ENCODE measurements at places on chromosomes 4 and X.

- no peak for DNase-seq
Observed at GRCh38 chrX:105723966-105724735, 98.2 kb upstream of the NRK start.

GRCh38 chr4:154503598-154503997, 12.0 kb upstream of the DCHS2 start:
- peak; percentile 82 for DNase-seq

DNA sequence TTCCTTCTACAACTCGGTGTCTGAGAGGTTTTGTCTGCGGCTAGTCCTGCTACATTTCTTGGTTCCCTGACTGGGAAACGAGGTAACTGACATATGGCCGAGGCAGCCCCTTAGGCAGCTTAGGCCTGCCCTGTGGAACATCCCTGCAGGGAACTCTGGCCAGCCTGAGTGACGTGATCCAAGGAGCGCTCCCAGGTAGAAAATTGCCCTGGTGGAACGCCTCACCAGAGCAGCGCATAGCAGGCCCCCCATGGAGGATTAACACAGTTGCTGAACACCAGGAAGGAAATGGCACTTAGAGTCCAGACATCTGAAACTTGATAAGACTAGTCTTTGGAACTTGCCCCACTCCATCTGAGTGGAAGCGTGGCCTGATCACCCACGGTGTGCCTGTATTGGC, 837.4 kb upstream of the NDST4 start:
- no peak for DNase-seq

DNA sequence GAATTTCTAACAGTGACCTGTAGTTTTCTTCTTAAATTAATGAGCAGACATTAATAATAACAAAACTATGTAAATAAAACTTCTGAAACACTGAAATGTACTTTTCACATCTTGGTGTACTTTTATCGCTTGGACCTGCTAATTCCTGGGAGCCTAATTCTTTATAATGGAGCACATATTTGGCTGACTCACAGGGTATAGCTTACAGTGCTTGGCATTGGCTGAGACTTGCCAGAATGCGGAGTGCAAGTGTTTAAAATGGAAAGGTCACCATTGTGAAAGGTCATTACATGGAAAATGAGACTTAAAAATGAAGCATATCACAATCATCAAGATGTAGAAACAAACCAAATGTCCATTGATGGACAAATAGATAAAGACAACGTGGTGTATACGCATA, 137.3 kb upstream of the PDLIM3 start:
- no peak for DNase-seq

DNA sequence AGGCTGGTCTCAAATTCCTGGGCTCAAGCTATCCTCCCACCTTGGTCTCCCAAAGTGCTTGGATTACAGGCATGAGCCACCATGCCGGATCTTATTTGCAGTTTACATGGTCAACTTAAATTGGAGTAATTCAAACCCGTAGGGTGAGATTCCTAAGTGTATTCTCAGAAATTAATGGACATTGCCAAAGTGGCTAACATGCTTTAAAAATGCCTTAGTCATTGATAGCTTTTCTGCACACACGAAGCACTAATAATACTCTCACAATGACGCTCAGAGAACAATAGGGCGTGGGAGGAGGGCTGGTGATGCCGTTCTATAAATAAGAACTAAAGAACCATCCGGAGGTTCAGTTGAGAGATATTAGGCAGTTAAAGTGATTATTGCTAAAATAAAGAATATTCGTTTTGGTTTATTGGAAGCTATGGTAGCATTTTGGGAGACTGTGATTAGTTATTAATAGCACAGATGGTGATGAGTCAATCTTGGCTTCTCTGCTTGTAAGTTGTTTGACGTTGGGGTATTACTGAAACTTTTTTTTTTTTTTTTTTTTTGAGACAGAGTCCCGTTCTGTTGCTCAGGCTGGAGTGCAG, 79.1 kb downstream of the TRAPPC11 start:
- DNase-seq, result no peak

DNA sequence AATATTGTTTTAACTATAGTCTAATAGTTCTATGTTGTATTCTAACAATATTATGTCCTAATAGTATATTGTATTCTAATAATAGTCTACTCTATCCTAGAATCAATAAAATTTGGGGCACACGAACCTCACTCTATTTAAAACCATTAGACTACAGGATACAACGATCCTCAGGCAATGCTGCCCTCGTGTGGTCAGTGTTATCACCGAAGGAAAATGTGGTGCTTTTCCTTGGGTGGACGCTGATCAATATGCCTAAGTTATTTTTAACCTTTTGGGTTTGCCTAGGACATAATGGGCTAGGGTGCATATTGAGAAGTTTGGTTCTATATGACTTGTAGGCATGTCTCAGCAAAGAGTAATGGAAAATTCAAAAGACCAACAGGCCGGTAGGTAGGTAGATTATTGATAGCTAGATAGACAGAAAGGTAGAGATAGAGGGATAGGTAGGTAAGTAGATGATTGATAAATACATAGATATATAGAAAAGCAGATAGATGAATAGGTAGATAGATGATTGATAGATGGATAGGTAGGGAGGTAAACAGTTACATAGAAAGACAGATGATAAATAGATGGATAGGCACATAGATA, 75.1 kb downstream of the PRKX start:
- peak; percentile 58 for DNase-seq

DNA sequence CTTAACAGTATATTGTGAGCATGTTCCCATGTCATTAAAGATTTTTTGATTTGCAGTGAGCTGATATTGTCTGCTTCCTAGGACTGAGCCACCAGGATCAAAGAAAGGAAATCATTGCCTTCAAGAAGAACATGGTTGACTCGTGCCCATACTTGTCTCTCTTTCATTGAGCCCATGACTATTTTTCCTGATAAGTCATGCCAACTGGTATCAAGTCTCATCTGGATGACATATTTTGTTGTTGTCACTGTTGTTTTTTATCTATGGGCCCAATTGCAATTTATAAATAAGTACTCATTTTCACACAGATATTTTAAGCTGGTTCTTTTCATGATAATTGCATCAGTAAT, 10.2 kb upstream of the RHOH start:
- DNase-seq, result no peak

DNA sequence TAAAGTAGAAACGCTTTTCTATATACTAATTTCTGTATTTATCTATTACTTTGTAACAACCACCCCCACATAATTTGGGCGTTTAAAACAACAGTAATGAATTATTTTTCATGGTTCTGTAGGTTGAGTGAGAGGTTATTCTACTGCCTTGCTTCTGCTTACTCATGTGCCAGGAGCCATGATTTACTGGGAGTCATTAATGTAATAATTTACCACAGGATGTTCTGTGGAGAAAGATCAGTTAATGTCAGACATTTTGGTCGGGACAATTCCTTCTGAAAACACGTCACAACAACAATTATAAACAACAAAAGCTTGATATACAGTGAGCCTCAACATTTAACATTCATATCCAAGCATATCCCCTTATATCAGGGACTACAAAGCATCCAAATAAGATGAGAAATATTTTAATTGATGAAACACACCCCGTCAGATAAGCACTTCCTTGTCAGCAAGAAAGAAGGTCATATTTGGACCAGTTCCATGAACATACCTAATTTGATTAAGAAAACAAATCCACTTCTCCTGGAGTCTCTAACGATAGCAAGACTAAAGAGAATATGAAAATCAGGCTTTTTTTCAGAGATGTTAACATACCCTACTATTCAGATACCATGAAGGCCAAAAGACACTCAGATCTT, 238.5 kb downstream of the PRDM5 start:
- no peak for DNase-seq

- DNase-seq, result no peak
Observed at GRCh38 chr4:176838601-176839433, 46.1 kb upstream of the VEGFC start.

- DNase-seq, result peak; percentile 66
Observed at GRCh38 chr4:70544279-70544868, 26.0 kb downstream of the AMTN start.

DNA sequence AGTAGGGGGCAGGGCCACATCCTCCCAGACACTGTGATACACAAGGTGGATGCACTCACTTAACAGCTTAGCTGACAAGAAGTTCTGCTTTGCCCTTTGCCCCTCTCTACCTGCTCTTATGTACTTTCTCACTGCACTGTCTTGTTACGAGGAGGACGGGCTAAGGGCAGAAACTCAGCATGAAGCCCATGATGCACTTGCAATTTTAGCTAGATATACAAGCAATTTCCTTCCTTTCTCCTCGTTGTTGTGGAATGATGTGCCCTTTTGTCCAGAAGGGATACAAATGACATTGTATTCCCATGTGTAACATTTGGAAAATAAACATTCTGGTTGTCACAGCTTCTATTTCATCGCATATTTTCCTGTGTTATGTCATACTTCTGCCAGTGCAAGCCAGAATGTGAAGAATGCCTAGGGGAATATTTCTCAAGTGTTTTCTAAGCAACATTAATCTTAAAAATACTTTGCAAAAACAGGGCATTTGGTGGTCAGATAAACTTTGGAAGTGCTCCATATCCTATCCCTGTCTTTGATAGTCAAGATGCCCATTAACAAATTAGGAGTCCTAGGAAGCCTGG, 47.2 kb downstream of the MAOA start:
- DNase-seq, result no peak

DNA sequence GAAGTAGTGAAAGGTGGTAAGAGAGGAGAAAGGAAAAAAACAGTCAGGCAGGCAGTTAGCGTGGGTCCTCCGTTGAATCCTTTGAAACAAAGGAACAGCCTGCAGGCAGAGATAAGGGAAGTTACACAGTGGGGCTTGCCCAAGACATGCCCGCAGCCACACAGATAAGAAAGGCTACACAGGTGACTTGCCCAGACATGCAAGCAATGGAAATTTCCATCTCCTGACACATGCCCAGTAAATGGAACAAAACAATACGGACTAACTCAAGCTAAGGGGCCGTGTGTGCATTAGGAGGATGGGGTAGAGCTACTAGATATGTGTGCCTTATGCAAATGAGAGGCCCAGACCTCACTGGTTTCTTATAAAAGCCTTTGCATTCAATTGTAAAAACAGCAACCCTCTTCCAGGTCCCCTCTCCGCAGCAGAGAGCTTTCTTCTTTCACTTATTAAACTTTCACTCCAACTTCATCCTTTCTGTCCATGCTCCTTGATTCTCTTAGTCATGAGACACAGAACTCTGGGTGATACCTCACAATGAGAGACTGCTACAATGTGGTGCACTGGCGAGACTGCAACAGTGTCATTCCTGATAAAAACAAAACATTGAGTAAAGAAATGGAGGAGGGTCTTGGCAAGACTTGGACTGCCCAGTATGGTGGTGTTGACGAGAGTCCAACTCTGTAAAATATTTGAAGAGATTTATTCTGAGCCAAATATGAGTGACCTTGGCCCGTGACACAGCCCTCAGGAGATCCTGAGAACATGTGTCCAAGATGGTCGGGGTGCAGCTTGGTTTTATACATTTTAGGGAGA, 997.4 kb upstream of the PRKX start:
- no peak for DNase-seq

GRCh38 chrX:123803331-123803983, 56.4 kb upstream of the XIAP start:
- DNase-seq, result no peak

DNA sequence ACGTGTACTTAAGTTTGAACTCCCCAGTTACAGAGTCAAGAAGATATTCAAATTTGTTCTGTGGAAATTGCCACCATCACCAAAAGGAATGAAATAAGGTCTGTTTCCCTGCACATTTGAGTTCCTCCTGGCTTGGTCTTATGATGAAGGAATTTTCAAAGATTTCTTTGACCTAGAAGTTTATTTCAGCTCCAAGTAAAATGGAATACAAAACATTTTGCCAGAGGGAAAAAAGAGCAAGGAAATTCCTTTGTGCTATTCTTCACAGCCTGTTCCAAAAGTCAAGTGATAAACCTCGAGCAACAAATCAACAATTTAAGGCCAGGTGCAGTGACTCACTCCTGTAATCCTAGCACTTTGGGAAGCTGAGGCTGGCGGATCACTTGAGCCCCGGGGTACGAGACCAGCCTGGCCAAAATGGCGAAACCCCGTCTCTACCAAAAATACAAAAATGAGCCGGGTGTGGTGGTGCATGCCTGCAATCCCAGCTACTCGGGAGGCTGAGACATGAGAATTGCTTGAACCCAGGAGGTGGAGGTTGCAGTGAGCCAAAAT, 3.4 kb downstream of the NKRF start:
- DNase-seq, result no peak

DNA sequence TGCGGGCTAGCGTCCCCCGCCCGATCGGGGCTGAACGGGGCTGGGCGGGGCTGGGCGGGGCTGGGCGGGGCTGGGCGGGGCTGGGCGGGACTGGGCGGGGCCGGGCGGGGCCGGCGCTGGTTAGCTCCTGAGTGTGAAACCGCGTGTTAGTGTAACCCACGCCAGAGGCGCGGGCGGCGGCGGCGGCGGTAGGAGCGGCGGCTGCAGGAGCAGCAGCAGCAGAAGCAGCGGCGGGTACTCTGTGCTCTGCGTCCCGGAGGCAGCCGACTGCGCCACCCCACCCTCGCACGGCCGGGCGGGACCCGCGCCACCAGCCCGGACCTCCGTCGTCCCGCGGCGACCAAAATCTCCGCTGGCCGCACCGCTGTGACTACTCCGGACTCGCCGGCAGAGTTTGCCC, 128.1 kb downstream of the LAS1L start:
- peak; percentile 23 for DNase-seq

DNA sequence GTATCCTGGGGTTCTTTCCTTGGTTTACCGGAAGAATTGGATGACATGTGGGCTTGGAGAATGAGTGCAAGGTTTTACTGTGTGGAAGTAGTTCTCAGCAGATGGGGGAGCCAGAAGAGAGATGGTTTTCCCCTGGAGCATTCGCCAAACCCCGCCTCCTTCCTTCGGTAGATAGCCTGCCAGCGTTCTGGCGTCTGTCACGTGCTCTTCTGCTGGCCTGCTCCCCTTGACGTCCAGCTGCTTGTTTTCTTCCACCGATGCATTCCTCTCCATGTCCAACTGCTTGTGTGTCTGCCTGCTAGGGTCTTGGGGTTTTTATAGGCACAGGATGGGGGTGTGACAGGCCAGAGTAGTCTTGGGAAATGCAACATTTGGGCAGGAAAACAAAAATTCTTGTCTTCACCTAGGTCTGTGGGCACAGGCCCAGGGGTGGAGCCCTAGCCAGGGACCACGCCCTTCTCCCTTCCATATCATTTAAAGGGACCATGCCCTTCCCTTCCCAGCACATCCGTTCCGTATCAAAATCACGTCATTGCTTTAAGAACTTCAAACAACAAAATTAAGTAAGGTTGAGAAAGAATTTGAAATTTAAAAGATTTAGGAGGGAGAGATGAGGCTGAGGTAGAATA, 538.7 kb upstream of the SMIM31 start:
- peak; percentile 29 for DNase-seq

- DNase-seq, result no peak
Observed at GRCh38 chr4:76083386-76083988, 9.0 kb downstream of the ART3 start.
